Coronary artery (tissue), 2 donors: ENCODE measurements at places on chromosomes 4 and X.
A peak's percentile ranks its signal among the peaks of the same experiment; 100 is the strongest.

- DNase-seq, result no peak
Measured at GRCh38 chr4:124025000-124025399, 628.4 kb downstream of the SPRY1 start.

- DNase-seq, result no peak
Measured at GRCh38 chr4:99405433-99406115, 29.6 kb downstream of the ADH7 start.

DNA sequence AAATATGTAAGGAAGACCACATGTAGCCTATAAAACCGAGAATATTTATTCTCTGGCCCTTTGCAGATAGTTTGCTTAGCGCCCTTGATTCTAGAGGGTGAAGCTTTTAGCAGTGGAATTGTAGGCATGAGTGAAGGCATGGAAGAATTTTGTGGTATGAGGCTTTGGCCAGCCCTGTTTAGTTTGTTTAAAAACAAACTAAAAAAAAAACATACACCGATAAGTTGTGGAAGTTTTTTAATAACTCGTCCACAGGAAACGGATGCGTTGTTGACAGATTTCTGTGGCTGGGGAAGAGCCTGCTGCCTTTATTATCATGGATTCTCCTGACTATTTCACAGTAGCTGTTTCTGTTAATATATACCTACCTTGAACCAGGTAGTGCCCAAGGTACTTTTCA lies 194.7 kb upstream of the LNX1 start:
- no peak for DNase-seq

- no peak for DNase-seq
Measured at GRCh38 chr4:15737255-15737654, 34.4 kb downstream of the BST1 start.

GRCh38 chr4:93870876-93871458 lies 42.4 kb downstream of the ATOH1 start:
- DNase-seq, result no peak

GRCh38 chr4:187541666-187542065 lies 453.9 kb upstream of the ZFP42 start:
- DNase-seq, result no peak

GRCh38 chr4:108094923-108095482 lies 73.7 kb downstream of the LEF1 start:
- no peak for DNase-seq

DNA sequence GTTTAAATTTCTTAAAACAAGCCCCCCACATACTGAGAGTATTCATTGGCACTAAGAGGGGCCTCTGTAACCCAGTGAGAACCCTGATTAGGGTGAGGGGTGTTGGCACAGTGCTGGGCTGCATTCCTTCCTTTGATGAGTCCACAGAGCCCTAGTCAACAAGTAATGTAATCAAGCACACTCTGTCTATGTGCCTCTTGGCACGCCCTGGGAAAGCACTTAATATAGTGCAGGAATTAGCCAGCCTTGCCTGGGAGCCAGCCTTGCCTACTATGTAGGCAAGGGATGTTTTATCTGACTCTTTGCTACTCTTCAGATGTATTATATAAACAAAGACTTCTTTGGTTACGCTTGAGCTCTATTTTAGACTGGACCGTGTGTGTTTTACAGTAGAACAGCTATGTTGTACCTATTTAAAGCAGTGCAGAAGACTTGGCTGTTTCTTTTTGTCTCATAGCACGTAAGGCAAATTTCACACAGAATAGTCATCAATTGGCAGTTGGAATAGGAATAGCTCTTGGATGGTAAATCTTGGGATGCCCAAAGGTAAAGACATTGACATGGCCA lies 64.3 kb downstream of the FRAS1 start:
- DNase-seq, result no peak

GRCh38 chr4:113404841-113405240 lies 355.4 kb downstream of the ANK2 start:
- no peak for DNase-seq

GRCh38 chr4:67204441-67204840 lies 340.9 kb downstream of the CENPC start:
- DNase-seq, result no peak

- no peak for DNase-seq
Measured at GRCh38 chrX:115452251-115452650, 108.7 kb upstream of the PLS3 start.

GRCh38 chrX:51802917-51803688 lies 59.9 kb downstream of the GSPT2 start:
- DNase-seq, result no peak

DNA sequence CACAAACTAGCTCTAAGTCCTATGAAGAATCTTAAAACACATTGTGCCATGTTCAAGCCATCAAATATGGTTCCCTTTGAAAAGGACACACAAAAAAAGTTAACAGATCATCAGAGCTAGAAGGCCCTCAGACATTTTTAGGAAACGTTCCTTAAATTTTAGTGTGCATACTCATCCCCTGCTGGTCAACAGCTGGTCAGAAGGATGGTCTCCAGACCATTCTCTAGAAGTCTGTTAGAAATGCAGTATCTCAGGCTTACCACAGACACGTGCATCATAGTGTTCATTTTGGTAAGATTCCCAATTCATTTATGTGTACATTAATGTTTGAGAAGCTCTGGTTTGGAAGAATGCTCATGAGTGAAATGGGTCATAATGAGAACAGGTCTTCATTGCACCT lies 523.1 kb downstream of the INPP4B start:
- no peak for DNase-seq

- no peak for DNase-seq
Measured at GRCh38 chr4:86653237-86653865, 59.2 kb downstream of the PTPN13 start.

GRCh38 chr4:41297832-41298231 lies 41.1 kb downstream of the UCHL1 start:
- DNase-seq, result no peak

DNA sequence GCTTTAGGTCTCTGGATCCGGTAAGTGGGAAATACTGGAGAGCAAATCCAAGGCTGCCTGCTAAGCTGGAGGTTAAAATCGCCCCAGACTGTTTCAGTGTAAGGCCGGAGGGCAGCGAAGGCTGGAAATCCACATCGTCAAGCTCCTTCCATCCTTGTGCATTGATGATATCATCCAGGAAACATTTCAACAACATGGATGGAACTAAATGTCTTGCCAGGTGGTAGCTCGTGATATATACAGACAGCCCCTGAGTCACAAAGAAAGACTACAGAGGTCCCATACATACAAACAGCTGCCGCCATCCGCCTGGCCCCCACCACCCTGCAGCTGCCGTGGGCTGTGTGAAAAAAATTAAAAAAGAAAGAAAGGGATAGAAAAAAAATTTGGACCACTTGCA lies 148.9 kb upstream of the RBPJ start:
- DNase-seq, result no peak

GRCh38 chr4:150367326-150367725 lies 214.6 kb upstream of the MAB21L2 start:
- no peak for DNase-seq

GRCh38 chr4:46393606-46394005 lies 3.7 kb upstream of the GABRA2 start:
- DNase-seq, result no peak

DNA sequence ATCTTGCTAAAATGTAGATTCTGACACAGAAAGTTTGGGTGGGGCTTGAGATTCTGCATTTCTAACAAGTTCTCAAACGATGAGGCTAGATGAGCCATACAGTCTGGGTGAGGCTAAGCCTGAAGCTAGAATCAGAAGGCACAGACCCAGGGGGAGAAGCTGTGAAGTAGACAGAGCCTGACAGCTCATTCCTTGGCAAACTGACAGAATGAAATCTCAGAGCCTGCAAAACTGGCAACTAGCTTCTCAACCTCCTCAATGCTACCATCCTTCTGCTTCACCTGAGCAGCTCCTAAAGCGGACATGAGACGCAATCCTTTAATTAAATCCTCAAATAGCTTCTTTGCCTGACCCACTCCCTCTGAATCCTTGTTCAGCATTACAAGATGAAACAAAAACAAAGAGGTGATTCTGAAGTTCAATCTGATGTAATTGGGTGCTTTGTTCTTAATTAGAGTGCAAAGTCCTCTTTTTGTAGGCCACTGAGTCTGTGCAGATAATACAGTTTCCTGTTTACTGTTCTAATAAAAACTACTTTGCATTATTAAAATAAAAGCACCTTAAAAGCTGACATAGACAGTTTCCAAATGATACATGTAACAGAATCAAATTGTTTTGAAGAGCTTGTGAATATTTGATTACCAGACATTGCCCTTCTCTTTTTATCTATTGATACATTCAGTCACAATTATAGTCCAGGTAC lies 71.0 kb upstream of the BMP2K start:
- no peak for DNase-seq

- DNase-seq, result no peak
Measured at GRCh38 chr4:141595531-141595930, 40.9 kb upstream of the IL15 start.

DNA sequence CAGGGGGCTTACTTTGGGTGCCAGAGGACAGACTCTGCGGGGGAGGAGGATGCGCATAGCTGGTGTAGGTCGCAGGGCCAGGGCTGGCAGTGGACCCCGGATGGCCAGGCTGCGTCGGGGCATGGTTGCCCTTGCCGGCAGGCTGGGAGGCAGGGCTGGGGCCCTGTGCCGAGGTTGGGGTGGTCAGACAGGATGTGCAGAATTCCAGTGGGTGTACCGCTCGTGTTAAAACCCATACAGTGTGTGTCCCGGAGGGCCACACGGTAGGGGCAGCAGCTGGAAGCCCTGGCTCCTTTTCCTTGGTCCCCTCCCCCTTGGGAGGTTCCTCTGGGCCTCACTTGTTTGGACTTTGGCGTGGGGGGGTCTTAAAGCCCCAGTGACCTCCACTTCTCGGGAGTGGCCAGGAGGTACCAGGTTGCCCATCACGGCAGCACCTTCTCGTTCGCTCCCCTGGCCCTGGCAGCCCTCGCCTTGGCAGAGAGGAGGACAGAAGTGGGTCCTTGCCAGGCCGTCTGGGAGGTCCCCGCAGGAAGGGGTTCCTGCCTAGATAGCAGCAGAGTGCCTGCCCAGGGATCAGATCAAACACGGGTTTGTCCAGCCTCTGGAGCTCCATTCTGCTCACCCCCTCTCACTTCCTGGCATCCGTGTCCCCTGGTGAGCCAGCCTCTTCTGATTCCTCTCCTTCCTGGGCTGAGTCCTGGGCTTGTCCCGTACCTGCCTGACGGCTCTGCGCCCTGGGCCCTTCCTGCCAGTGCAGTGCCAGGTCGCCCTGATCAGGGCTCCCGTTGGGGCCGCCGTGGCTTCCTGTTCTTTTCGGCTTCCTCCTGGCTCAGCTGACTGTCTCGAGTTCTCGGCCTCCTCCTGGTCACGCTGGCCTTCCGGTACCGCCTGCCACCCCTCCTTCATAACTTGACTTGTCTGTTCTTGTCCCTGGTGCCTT lies 56.7 kb upstream of the HGFAC start:
- peak; percentile 72 for DNase-seq

GRCh38 chr4:165758086-165758485 lies 115.0 kb upstream of the TLL1 start:
- DNase-seq, result no peak

DNA sequence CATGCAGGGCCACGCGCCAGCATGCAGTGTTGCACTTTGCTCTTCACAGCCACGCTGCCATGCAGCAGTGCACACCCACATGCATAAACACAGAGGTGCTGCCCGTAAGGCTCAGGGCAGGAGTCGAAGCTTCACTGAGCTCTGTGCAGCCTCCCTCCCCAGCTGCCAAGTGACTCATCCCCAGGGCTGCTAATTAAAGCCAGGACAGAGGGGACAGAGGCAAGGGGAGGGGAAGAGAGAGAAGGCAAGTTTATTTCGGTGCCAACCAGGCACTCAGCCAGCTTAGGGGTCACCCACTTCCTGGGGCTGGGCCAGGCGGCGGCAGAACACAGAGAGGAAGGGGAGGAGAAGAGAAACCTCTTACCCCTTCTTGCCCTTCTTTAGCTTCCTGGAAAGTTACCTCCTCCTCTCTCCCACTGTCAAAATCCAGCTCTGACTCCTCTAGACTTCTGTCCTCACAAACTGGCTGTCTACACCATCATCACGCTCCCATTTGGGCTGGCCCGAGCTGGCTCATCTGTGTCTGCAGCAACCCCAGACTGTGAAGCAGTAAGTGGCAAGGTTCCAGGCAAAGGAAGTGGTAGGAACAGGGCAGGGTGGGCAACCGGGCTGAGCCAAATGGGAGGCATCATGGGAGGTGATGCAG lies 6.2 kb upstream of the IQSEC2 start:
- no peak for DNase-seq

- DNase-seq, result no peak
Measured at GRCh38 chrX:149513825-149514428, 8.8 kb upstream of the IDS start.

GRCh38 chr4:110412354-110413065 lies 63.4 kb upstream of the ENPEP start:
- no peak for DNase-seq

GRCh38 chr4:131309628-131310027 lies 1839.5 kb upstream of the PCDH10 start:
- DNase-seq, result no peak

DNA sequence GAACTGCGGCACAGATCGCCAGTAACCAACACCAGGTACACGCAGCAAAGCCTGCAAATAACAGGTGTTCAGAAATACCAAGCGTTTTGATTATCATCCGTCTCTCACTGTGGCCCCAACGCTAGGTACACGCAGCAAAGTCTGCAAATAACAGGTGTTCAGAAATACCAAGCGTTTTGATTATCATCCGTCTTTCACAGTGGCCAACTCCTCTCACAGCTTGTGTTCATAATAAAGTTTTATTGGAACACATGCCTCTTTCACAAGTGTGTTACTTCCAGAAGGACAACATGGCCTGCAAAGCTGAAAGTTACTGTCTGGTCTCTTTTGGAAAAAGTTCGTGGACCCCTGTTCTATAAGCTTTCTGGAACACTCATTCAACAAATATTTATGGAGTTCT lies 153.1 kb downstream of the AFAP1 start:
- no peak for DNase-seq

GRCh38 chrX:121479406-121479805 lies 432.0 kb downstream of the GLUD2 start:
- no peak for DNase-seq

- no peak for DNase-seq
Measured at GRCh38 chrX:2449135-2449886, 51.5 kb downstream of the DHRSX start.

- DNase-seq, result no peak
Measured at GRCh38 chr4:37733240-37733867, 47.2 kb upstream of the RELL1 start.

- no peak for DNase-seq
Measured at GRCh38 chrX:99469439-99469838, 940.6 kb downstream of the PCDH19 start.

DNA sequence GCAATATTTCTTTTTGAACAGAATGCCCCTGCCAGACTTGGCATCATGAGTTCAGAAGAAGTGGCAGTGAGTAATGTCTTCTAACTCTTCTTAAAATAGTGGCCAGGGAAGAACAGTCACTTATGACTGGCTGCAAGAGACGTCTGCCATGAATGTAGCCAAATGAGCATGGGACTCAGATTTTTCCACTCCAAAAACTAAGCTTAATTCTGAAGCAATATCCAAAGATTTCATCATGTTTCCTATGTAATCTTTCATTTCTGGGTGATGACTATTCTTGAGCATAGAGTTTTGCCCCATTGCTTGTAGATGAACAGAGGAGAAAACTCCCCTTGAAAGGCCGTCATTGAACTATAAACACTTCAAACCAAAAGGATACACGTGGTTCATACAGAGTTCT lies 11.8 kb downstream of the AMBN start:
- no peak for DNase-seq
